Activated naive CD4-positive, alpha-beta T cell (primary cell): ENCODE measurements at places on chromosomes 11 and 22.

GRCh38 chr11:125069796-125070195 lies 6.7 kb downstream of the SLC37A2 start:
- DNase-seq, result no peak

GRCh38 chr22:44127356-44127755 lies 53.4 kb upstream of the PARVG start:
- no peak for DNase-seq

GRCh38 chr11:84857746-84858145 lies 769.4 kb downstream of the DLG2 start:
- no peak for DNase-seq

DNA sequence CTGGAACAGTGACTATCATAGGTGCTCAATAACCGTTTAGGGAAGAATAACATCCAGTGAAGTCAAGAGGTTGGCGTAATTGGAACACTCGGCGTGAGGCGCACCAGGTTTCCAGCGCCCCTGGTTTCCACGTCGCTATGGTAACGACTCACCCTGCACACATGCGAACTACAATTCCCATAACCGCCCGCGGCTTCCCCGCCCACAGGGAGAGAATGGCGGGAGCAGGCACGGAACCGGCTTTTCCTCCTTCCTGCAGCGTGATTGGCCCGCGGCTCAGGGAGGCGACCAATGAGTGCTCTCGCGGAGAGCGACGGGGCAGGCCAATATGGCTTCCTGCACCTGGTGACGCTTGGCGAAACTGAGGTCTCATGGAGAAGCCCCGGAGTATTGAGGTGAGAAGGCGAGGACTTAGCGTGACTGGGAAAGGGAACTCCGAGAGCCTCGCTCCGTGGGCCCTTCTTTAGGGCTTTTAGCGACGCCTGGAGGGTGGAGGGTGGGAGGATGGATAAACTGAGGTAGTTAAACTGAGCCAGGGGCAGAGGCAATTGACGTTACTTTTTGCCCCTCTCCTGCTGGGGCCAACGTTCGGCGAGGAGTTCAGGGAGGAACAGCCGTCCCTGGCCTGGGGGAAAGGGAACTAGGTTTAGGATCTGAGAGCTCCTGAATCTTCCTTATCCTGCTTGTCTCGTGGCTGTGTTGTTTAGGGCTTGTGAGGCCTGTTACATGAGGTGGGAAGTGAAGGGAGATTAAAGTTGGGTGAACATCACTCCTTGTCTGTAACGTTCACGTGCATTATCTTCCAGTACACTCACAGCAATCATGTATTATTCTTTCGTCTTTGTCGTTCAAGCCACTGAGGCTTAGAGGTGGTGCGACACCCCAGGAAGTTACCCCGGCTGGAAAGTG lies at the start of gene L3MBTL2:
Gene L3MBTL2, plus strand, starts transcription at position 321 of the 909 bp plus-strand sequence. Its CDS starts 51 bp downstream, at position 372.
- peak; percentile 94 for DNase-seq

GRCh38 chr11:58067685-58068084 lies 36.9 kb downstream of the OR6Q1 start:
- DNase-seq, result no peak

DNA sequence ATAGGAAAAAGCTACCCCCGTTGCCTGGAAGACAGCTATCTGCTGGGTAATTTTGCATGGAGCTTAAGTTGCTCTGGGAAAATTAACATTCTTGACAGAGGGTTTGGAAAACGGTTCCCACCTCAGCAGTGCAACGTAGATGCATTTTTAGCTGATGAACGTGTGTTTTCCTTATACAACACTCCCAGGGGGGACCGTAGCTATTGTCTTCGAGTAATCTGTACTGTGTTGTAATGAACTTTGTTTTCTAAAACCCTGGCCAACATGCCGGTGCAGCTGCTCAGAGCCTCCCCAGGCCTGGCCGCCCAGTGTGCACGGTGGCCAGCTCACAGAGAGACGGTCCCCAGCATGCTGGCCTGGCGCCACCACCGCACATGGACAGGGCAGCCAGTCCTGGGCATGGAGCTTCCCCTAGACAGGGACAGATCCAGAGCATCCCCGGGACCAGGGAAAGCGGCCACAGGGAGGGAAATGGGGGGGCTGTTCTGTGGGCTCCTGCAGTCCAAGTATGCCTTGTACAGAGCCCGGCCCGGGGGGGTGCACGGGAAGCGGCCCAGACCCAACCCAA lies 2.2 kb downstream of the TNNT3 start:
- no peak for DNase-seq

DNA sequence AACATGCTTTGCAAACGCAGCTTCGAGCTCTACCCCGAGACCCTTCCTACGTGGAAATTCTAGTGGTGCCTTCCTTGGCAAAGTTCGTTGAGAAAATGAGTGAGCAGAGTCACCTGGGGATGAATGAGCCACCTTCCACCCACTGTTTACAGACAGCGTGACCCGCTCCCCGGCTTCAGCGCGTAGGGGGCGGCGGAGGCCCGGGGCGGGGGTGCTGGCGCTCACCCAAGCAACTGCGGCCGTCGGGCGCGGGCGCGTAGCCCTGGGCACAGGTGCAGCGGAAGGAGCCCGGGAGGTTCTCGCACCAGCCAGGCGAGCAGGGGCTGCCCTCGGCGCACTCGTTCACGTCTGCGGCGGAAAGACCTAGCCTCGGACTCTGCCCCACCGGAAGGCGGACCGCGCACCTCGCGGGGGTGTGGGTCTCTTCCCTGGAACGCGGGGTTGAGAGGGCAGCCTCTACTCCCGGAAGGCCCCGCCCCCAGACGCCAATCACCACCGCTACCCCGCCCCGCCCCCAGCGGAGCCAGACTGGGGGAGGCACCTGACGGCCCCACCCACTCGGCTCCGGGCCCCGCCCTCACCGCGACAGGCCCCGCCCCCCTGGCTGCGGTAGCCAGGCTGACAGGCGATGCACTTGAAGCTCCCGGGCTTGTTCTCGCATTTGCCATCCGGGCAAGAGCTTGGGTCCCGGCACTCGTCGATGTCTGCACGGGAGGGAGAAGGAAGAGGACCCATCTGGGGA lies 11.8 kb downstream of the LTBP3 start:
- DNase-seq, result peak; percentile 98

DNA sequence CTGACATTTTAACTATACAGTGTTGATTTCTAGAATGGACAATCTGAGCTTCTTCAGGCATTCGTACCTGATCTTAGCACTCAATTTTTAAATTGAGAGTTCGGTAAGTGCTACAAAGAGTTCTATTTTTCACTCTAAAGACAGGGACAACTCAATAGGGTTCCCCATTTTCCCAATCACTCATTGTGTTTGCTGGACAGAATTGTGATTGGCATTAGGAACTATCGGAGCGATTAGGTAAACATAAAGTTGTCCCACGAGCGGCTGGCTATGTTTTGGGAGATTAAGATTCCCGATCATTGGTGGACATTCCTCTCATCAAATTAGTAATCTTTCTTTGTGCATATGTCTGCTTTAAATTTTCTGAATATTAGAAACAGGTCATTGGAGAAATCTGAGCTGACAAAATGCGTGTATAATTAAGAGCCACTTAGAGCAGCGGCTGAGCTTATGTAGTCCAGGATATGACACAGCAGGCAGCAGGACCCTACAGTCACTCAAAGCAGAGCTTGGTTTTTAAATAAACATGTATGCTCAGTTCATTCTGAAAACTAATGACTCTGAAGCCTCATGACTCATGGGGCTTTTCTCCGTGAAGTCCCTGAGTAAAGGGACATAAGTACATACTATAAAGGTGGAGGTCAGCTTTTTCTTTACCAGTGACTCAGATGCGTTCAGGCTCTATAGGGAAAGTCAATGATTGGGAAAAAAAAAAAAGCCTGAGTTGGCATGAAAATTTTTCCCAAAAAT lies 109.4 kb downstream of the GRIA4 start:
- DNase-seq, result no peak
